ENCODE measurements at places on chromosomes 7 and 10.

DNA sequence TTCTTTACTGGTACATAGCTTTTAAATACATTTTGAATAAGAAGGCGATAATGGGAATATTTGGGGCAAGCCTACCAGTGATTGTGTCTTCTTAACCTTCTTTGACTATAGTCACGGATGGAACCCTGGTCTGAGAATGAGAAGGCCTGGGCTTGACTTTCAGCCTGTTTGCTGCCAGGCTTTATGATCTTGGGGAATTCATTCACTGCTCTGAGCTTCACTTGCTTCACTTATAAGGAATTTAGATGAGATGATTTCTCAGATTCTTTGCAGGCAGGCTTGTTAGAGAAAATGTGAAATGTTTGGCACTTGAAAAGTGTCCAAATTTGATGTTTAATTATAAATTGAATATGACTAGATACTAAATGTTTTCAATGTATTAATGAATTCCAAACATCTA, 42.5 kb downstream of the NUP205 start:
- DNase-seq = no peak

GRCh38 chr7:51817694-51818225, 501.2 kb upstream of the COBL start:
- DNase-seq = no peak

DNA sequence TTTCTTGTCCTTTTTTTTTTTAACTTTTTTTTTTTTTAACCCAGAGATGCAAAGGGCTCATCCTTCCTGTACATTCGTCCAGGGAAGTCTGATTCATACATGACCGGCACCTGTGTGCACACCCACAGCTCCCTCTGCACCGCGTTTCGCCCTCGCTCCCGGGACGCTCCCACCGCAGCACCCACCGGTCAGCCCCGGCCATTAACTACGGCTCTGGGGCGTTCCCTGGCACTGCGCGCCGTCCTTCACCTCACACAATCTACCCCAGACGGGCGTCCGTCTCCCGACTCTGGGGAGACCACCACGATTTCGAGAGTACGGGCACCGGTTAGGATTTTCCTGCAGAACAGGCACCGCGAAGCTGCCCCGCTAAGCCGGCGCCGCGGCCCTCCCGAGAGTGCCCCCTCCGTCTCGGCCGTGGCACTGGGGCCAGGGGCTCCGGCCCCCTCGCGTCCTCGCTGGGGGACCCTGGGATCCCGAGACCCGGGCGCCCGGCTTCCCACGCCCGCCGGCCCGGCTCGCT, 452 bp downstream of the ATE1 start:
- peak; percentile 50 for DNase-seq

DNA sequence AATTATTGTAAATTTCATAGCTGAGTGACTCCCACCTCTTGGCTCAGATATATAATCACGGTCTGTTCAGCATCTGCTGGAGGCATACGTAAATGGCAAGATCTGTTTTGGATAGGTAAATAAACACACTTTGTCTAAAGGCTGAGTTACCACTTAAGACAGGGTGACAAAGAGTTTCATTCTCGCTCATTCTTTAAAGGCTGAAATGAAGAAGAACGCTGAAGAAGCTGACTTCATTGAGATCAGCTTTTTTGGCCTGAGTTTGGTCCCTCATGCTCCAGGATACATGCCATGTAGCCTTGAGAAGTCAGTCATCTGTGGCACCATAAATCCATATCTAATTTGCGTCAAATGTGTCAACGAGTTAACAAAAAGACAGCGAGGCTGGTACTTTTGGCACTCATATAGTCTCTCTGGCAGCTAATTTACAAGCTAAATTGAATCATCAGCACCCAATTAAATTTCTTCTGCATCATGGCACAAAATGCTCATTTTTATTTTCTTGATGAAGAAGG, 309.9 kb downstream of the GPAM start:
- DNase-seq = no peak

DNA sequence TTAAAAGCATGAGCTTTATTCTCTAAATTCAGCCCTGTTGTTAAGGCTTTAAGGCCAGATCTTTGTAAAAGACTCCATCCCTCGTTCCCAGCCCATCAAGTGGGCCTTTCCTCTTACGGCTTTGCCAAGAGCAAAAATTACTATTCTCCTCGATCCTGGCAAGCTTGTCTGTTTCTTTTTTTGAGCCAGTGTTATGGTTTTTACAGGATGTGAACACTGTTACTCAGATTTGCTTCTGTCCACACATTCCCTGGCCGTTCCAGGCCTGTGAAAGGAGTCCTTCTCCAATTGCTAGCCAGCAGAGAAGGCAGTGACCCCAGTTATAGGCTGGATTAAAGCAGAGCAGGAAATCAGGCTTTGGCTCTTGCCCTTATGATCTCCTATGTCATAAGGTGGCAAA, 47.0 kb upstream of the EPC1 start:
- DNase-seq = no peak

DNA sequence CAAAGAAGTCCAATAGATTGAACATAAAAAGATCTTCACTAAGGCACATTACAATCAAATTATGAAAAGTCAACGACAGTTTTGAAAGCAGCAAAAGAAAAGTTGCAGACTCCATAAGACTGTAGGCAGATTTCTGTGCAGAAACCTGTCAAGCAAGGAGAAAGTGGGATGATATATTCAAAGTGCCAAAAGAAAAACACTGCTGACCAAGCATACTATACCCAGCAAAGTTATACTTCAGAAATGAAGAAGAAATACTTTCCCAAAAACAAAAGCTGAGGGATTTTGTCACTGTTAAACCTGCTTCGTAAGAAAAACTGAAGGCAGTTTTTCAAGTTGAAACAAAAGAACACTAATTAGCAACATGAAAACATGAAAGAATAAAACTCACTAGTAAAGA, 145.5 kb downstream of the ZEB1 start:
- DNase-seq = no peak

GRCh38 chr7:156347132-156347531, 293.4 kb upstream of the RNF32 start:
- no peak for DNase-seq

GRCh38 chr7:149778327-149778637, 4.9 kb upstream of the ZNF467 start:
- no peak for DNase-seq

- DNase-seq = peak; percentile 75
Observed at GRCh38 chr7:92727755-92728154, 108.6 kb downstream of the CDK6 start.

GRCh38 chr7:130371046-130371445, 9.2 kb upstream of the CPA1 start:
- peak; percentile 43 for DNase-seq

DNA sequence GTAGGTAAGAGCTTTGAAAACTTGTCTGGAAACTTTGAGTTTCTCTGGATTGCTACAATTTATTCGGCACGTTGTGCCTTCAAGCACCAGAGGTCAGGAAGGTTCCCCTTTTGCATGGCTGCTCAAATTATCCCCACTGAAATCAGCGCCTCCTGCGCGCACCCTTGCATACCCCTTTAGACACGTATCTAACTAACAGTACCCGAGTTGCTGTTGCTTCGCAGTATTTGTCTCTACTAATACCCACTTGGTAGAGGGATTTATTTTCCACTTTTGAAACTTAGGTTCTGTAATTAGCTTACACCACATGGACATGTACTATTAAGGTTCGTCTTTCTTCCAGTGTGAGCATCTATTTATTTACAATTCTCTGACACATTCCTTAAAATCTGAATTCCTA, 1.6 kb downstream of the MEOX2 start:
- DNase-seq = no peak

- no peak for DNase-seq
Observed at GRCh38 chr7:1689311-1689710, 19.2 kb downstream of the ELFN1 start.

- peak; percentile 37 for DNase-seq
Observed at GRCh38 chr7:93178213-93178612, 30.0 kb upstream of the SAMD9L start.

DNA sequence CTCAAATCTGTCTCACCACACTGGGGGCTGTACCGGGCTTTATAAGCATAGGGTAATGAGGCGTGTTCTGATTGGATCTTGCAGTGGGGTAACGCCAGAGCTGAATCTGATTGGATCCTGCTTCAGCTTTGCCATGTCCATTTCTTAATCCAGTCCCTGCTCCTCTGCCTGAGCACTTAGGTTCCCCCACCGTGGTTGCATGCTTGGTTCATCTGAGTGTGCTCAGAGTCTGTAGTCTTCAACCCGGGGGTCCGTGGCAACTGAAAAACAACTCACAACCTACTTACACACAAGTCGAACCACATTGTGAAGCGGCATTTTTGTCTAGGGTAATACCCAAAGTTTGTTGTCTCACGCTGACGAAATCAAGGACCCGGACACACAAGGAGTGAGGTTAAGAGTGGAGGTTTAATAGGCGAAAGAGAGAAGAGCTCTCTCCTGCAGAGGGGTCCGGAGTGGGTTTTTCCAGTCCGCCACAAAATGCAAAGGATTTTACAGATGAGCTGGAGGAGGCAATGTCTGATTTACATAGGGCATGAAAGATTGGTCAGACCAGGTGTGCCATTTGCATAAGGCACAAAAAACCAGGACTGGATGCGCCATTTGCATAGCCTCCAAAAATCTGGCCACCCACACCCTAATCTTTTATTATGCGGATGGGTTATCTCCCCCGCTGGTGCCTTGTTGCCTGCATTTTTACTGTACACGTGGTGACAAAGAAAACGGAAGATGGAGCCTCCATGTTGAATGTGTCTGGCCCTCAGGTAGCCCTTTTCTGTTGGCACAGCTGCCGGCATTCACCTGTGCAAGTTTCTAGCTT, 641.8 kb upstream of the FOXK1 start:
- DNase-seq = no peak

GRCh38 chr10:15316871-15317464, 54.1 kb downstream of the FAM171A1 start:
- no peak for DNase-seq

- peak; percentile 21 for DNase-seq
Observed at GRCh38 chr10:118583611-118584010, 11.8 kb downstream of the PRLHR start.

DNA sequence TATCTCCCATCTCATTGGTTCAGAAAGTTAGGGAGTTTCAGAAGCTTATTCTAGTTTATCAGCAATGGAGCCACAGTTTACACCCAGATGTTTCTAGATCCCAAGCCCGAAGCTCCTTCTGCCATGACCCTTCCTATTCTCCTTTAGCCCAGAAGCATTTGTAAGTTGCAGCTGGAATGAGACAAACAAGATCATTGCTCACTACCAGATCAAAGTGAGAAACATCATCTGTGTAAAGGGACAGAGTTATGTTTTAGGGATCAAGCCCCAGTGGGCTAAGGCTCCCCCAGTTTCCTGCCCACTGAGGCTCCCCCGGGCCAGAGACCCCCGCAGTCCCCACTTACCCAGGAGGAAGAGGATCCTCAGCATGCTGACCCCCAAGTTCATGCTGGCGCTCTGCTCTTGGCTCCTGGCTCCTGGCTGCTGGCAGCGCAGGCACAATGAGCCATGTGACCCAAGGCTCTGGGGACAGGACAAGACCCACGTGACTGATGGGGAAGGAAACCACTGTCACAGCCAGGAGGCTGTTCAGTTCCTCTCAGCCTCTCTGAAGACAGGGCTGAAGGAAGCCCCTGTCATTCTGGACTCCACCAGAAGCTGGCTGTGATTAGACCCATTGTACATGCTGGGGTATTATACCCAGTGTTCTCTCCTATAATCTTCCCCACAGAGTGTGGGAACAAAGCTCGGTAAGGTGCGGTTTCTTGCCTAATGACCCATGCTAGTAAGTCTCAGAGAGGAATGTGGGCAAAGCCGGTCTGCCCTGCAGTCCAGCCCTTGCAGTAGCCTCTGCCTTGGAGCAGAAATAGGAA, at the start of gene TMEM273:
TMEM273 (minus strand) TSS at position 442 of the 812 bp plus-strand sequence; CDS start at position 387, 55 bp downstream.
- no peak for DNase-seq

GRCh38 chr10:94423627-94424026, 21.3 kb downstream of the TBC1D12 start:
- DNase-seq = no peak

DNA sequence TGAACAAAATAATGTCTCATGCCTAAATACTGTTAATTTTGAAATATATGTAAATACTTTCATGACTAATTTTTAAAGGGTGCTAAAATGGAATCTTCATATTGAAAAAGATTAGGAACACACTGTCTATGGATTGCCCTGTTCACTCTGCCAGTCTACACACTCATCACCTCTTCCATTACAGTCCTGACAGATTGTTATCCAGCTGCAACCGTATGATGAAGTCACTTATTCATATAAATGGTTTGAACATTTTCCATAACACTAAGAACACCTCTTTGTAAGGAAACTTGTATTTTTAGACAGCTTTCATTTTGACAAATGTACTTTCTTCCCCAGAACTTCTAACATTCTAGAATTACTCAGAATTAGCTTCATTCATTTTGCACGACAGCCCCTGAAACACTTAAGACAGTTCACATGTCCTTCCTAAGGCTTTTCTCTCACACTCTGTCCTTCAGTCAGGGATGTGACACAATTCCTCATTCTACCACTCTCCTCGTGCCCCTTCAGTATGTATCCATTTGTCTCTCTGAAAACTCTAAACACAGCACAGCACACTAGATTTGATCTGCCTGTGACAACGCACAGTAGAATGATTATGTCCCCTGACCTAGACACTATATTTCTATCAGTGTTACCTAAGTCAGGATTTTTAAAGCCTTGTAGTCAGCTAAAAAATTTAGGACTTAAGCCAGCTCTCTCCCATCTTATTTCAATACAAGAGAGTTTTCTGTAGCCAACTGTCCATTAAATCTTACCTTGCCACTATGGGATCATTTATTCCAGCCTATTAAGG, 71.9 kb downstream of the ORC5 start:
- no peak for DNase-seq

GRCh38 chr7:13603661-13604060, 385.8 kb downstream of the ETV1 start:
- DNase-seq = no peak

- DNase-seq = no peak
Observed at GRCh38 chr10:128305601-128306345, 179.6 kb upstream of the MKI67 start.

DNA sequence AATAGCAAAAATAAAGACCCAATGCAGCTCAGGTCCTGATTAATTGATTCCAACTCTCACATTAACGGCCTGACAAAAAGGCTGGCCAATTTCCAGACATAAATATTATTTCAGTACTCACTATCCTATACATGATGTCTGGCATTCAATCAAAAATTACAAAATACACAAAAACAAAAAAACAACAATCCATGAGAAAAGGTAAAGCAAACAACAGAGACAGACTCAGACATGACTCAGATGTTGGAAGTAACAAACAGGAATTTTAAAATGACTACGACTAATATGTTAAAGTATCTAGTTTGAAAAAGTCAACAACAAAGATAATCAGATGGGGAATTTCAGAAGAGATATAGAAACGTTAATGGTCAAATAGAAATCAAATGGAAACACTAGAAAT, 152.8 kb downstream of the AMPH start:
- no peak for DNase-seq

- DNase-seq = no peak
Observed at GRCh38 chr10:129448086-129448485, 19.0 kb upstream of the MGMT start.

DNA sequence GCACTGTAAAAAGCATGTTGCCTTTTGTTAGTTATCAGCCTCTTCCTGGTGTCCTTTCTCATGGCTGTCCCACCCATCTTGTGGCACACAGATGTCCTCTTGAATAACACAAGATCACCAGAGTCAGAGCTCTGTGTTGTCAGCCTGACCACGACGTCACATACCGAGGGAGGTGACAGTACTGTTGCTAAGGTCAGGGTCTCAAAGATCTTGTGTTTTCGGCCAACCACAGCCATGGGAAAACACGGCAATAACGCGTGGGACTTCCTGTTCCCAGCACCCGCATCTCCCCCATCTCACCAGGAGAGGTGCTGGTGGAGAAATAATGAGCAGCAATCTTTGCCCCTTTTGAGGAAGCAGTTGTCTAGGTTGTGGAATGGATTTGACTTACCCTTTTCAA, 40.4 kb downstream of the NPVF start:
- no peak for DNase-seq

GRCh38 chr10:129702605-129703004, 235.6 kb downstream of the MGMT start:
- no peak for DNase-seq
